NCI-H1048 (cell line): ENCODE measurements at places on chromosomes 11 and 22.
A peak's percentile ranks its signal among the peaks of the same experiment; 100 is the strongest.

DNA sequence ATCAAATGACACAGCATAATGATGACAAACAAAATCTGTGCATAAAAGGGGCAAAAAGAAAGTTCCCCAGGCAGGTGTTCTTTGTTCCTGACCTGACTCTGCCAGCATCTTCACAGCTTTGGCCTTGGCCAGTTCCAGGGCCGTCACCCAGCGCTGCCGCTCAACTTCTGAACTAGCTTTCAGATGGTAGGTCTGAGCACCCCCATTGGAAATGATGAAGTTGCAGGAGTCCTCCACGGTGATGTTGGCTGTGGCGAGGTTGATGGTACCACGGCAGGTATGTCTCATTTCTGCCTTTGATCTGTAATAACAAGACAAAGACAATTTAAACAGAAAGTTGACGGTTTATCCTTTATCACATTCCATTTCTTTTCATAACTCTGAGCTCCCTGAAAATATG is 5.3 kb downstream of the OSBP start:
- DNase-seq, result no peak

- DNase-seq, result no peak
Observed at GRCh38 chr11:101923554-101923953, 7.2 kb upstream of the ANGPTL5 start.

DNA sequence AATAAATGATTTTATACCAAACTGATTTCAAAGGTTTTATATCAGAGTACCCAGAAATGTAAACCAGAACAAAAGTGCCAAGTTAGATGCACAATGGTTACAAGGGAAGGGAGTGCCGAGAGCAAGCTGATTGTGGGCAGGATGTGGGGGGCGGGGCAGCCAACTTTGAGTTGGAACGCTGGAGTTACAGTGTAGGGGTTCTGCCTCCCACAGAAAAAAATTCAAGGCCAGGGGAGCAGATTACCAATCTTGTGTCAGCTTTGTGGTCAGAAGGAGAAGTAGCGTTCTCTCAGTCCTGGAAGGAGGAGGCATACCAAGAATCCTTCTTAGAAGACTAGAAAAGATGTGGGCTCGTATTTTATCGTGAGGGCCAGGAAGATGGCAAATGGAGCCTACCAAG is 15.9 kb upstream of the POU2AF2 start:
- no peak for DNase-seq

DNA sequence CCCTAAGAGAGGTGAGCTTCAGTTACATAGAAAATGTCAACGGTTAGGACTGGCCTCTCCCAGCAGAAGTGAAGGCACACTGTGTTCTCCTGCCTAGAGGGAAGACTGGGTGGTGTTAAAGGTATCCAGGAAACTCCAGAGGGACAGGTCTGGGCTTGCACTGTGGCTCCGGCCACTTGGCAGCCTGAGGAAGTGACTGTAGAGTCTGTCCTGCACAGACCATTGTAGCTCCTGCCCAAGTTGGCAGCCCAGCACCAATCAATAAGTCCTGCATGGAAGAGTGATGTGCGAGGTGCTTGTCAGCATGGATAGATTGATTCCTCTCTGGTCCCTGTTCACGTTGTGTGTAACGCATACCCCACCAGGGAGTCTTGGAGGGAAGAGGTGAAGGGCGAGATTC is 284.8 kb downstream of the TENM4 start:
- no peak for DNase-seq

- DNase-seq, result no peak
Observed at GRCh38 chr11:39541945-39542351, 1917.5 kb downstream of the LRRC4C start.

GRCh38 chr11:36109850-36110606 is 166.2 kb downstream of the LDLRAD3 start:
- no peak for DNase-seq

GRCh38 chr11:62577046-62577714 is 3.5 kb upstream of the EEF1G start:
- DNase-seq, result no peak

GRCh38 chr11:9899676-9900075 is 235.8 kb downstream of the SWAP70 start:
- no peak for DNase-seq

DNA sequence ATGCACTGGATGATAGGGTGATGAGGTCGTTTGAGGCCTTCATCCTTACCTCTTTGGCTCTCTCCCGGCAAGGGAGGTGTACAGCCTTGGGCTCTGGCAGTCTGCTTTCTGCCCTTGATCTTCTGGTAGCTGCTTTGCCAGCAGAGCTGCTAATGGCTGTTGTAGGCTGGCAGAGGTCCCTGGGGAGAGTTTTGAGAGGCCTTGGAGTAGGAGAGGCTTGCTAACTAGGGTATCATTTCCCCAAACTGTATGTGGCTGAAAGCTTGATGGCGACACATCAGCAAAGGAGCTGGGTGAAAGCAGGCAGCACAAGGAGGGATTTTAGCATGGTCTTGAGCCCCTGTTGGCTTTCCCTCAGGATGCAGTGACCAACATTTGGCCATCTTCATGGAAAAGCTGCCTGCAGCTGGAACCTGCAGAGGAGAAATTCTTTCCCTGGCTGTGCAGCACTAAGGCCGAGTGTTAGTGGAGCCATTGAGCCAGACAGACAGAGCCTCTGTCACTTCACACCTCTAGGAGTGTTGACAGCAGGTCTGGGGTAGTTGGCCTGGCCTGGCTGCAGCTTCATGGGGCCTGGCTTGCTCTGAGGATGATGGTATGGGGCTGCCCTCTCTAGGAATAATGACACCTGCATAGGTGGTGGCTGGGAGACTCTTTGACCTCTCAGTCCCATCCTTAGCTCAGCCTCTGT is 3.5 kb upstream of the AMPD3 start:
- DNase-seq, result no peak

DNA sequence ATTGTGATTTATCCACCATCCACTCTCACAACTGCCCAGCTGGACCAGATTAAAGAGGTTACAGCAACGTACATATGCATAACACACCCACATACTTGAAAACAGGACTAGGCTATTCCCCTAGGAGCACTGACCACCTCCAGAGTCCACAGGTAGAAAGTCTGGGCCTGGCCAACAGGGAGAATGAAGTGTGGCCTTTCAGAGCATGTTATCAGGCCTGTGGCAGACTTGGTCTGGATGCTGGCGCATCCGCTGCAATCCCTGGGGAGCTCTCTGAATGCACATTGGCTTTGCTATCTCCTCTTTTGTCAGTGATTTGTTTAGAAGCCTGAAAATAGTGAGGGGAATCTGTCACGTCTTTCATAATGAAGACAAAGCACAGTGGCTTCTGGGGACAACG is 86.7 kb downstream of the C11orf58 start:
- no peak for DNase-seq

DNA sequence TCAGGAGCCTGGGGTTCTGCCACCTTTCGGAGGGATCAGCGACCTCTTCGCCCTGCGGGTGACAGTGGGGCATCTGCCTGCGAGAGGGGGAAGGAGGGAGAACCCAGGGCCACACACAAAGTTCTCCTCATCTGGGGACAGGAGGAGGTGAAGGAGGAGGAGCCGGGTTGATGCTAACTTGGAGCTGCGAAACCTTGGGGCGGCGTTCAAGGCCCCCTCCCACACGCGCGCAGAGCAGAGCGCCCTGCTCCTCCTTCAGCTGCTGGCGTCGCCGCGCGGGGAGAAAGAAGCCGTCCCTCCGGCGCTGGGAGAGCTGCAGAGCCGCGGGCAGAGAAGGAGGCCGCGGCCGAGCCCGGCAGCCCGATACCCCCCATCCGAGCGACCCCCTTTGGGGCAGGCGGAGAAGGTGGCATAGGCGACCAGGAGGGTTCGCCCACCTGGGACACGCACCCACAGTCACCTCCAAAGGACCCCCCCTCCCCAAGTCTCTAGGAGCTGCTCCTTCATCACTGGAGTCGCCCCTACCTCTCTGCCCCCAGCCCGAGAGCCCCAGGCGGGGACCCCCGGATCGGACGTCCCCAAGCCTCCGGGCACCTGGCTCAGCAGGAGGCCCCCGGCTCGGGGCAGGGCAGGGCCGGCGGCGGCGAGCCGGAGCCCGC is at the start of gene RASD2:
TSS of gene RASD2 (plus strand) at position 237 of the 659 bp plus-strand sequence. CDS start 5,979 bp downstream, outside the sequence.
- DNase-seq, result no peak

- peak; percentile 41 for DNase-seq
Observed at GRCh38 chr11:125514336-125515101, 18.5 kb upstream of the FEZ1 start.

GRCh38 chr11:120400564-120401364 is 64.6 kb downstream of the ARHGEF12 start:
- DNase-seq, result no peak

GRCh38 chr11:64360448-64360921 is 1.5 kb downstream of the RPS6KA4 start:
- DNase-seq, result no peak

DNA sequence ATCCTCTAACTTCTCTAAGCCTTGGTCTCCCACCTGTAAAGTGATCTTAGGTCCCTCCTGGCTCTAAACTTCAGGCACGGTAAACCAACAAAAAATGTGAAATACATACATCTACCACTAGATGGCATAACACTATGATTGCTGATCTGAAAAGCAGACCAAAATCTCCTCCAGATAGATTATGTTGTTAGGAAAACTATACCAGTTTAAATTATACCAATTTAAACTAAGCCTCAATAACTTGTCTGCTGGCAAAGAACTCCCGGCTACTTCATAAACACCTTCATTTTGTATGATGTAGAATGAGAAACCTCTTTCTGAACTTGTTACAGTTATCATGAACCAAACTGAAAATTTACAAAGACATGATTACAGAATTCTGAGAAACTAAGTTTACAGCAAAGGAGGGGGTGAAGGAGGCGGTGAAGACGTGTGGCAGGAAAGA is 85.9 kb downstream of the SBF2 start:
- DNase-seq, result no peak

- DNase-seq, result no peak
Observed at GRCh38 chr11:14422052-14422813, 63.2 kb upstream of the RRAS2 start.

DNA sequence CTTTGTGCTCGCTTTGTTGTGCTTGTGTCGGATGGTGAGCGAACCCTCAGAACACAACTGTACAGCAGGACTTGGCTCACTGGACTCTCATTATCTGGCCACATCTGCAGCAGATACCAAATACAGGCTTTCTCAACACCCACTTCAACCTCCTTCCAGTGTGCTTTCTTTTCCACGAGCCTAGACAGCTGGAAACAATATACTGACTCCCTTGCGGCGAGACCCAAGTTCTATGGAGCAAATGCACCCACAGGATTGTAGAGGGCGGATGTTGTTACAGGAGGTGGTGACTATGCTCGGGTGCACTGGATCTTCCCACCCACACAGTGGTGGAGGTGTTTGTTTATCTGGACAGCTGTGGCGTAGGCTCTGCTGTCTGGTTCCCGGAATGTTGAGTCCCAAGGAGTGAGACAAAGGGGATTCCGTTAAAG is 204.3 kb downstream of the TENM4 start:
- no peak for DNase-seq

DNA sequence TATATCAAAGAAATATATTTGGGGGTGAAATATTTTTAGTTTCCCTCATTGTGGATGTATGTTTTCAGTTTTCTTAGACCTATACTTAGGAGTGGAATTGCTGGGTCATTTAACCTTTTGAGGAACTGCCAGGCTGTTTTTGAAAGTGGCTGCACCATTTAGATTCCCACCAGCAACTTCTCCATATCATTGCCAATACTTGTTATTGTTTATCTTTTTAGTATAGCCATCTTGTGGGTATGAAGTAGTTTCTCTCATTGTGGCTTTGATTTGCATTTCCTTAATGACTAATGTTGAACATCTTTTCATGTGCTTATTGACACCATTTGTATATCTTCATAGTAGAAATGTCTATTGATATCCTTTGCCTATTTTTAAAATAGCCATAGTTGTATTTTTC is 62.1 kb upstream of the B3GNT6 start:
- DNase-seq, result no peak

GRCh38 chr22:38448945-38449745 is 5.9 kb downstream of the KCNJ4 start:
- no peak for DNase-seq

- no peak for DNase-seq
Observed at GRCh38 chr11:73866095-73866579, 10.5 kb downstream of the COA4 start.

DNA sequence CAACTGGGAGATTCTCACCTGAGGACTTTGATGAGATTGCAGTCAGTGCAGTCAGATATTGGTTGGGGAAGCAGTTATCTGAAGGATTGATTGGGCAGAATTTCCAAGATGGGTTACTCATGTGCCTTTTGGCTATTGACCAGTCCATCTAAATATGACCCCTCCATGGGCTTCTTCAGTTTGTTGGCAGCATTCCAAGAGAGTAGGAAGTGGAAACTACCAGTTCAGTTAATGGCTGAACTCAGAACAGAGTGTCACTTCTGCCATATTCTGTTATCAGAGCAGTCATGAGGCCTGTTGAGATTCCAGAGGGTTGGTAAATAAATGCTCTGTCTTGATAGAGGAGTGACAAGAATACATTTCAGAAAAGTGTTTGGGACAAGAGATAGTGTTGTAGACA is 71.0 kb downstream of the CYP2R1 start:
- DNase-seq, result no peak

GRCh38 chr22:43867839-43868635 is 5.7 kb upstream of the SULT4A1 start:
- peak; percentile 32 for DNase-seq

GRCh38 chr11:100932474-100933100 is 197.0 kb downstream of the PGR start:
- no peak for DNase-seq
